HepG2 (cell line): ENCODE measurements at places on chromosomes 5 and 9.

DNA sequence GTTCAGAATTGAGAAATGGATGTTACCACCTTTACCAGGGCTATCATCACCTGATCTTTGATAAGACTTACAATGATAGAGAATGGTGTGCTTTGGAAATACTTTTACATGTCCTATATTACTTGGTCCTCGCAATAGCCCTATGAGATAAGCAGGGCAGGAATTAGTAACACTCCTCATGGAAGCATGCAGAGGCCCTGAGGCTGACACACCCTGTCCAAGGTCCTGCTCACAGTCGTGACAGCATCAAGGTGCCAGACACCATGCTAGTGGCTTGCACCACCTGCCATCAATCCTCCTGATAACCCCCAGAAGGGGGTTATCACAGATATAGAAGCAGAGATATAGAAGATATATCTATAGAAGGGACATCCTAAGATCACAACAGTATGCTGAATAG, 216.8 kb upstream of the TBC1D2 start:
- no peaks in the 10 kb centered on the region; the same call in 1 of the 2 replicates for H3K27me3 ChIP-seq
- DNase-seq, result no peak
- no peak overlapping the region for H3K4me3 ChIP-seq
- no peaks in the 10 kb centered on the region for H3K36me3 ChIP-seq
- no peaks in the 10 kb centered on the region for H3K4me1 ChIP-seq

- no peaks in the 10 kb centered on the region for H3K4me1 ChIP-seq
- no peak overlapping the region for H3K4me3 ChIP-seq
- no peaks in the 10 kb centered on the region for H3K36me3 ChIP-seq
- 0 out of 2 replicates have a peak, but pooled peaks cover 1% of the 10 kb centered on the region for H3K27me3 ChIP-seq
Observed at GRCh38 chr9:76605321-76605900, 146.4 kb downstream of the GCNT1 start.

DNA sequence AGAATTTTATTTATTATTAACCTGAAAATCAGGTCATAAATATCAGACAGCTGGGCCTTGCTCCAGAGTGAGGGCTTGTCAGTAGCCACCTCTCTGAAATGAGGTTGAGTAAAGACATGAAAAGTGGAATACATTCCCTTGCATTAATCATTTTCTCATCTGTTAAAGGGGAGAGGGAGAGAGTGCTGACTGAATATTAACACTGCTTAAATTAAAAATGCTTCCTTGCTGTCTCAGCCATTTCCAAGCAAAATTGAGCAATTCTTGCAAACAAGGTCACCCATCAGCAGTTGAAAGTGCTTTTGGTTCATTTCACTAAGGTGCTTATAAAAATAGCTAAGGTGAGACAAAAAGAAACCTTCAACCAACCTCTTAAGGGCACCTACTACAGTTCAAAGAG, 102.8 kb downstream of the CMYA5 start:
- no peak overlapping the region for H3K27ac ChIP-seq
- H3K4me3 ChIP-seq, result no peak overlapping the region
- H3K36me3 ChIP-seq, result no peaks in the 10 kb centered on the region
- H3K4me1 ChIP-seq, result no peaks in the 10 kb centered on the region
- no peak for DNase-seq

DNA sequence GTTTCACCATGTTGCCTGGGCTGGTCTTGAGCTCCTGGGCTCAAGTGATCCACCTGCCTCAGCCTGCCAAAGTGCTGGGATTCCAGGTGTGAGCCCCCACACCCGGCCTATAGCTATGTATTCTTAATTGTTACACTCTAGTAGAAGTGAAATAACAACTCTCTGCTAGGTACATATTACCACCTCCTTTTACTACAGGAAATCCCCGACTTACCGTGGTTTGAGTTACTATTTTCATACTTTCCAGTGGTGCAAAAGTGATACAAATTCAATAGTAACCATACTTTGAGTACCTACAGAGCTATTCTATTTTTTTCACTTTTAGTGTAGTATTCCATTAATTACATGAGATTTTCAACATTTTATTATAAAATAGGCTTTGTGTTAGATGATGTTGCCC, 719 bp downstream of the ARL14EPL start:
- H3K27me3 ChIP-seq, result peaks cover 8% of the 10 kb centered on the region; the same call in 1 of the 3 replicates
- no peak for DNase-seq
- no peak overlapping the region for H3K4me3 ChIP-seq

DNA sequence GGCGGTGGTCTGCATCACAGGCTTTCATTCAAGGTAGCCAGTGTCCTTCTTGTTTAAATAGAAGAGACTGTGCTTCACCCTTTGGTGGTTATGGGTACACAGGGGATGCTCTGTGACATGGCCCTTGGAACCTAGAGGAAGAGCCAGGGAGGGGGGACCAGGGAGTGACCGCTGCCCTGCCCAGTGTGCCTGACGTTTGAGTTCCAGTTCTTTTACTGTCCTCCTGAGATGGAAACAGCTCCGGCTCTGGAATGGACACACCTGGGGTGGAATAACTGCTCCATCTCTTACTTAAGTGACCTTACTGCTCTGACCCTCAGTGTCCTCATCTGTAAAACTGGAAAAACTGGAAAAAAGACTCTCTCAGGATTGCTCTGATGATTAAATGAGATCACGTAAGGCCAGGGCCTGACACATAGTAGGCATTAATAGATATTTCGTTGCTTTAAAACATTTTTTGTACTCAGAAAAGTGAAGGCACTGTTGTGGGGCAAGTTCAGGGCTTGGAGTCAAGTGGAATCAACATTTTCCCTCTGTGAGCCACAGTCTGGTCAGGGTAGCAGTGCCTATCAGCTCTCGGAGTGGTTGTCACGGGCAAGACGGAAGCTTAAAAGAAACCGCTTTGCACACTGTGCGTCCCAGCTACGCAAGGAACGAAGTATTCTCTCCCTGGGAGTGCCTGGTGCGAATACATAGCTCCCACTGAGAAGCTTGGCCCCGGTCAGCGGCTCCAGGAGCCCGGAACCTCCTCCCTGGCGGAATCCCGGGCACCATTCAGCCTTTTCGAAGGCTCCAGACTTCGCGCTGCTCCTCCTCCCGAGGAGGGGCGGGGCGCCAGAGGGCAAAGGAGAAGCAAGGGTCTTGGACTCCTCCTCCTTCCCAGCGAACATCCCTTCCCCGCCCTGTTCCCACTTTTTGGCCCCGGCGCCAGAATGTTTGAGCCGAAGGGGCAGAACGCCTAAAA, 5.8 kb downstream of the POU4F3 start:
- no peak for DNase-seq
- H3K4me3 ChIP-seq, result no peak overlapping the region
- no peaks in the 10 kb centered on the region for H3K36me3 ChIP-seq
- H3K27ac ChIP-seq, result no peak overlapping the region

DNA sequence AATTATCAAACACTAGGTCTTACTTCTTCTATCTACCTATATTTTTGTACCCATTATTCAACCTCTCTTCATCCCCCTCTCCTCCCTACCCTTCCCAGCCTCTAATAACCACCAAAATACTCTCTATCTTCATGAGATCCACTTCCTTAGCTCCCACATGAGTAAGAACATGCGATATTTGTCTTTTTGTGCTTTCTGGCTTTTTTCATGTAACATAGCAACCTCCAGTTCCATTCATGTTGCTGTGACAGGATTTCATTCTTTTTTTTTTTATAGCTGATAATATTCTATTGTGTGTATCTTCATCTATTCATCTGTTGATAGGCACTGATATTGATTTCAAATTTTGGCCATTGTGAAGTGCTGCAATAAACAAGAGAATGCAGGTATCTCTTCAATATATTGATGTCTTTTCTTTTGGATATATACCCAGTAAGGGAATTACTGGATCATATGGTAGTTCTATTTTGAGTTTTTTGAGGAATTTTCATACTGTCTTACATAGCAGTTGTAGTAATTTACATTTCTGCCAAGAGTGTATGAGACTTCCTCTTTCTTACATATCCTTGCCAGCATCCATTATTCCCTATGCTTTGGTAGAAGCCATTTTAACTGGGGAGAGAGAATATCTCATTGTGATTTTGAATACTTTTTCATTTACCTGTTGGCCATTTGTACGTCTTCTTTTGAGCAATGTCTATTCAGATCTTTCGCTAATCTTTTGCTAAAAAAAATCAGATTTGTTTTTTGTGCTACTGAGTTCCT, 156.8 kb downstream of the DCP2 start:
- no peaks in the 10 kb centered on the region for H3K27me3 ChIP-seq
- H3K4me1 ChIP-seq, result no peaks in the 10 kb centered on the region
- no peak overlapping the region for H3K27ac ChIP-seq
- DNase-seq, result no peak
- H3K36me3 ChIP-seq, result no peaks in the 10 kb centered on the region

DNA sequence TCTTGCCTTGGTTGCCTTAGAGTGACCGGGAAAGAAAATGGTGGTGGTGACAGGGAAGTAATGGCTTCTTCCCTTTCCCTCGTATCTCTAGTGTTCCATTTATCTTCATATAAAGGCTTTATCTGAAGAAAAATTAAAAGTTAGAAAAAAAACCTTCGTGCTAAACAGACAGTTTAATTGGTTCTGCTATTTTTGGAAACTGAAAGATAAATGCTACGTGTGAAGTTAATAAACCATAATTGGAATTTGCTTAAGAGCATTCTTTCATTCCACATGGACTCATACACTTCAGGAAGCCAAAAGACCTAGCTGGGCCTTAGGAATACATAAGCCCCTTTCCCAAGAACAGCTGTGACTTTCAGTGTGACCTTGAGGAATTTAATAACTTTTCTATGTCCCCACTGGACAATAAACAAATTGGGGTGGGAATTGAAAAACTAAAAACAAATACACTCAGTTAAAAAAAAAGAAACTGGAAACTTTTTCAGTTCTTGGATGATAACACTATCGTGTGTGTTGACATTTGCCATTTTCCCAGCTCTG, 818.8 kb upstream of the WWC1 start:
- H3K27me3 ChIP-seq, result no peaks in the 10 kb centered on the region
- H3K36me3 ChIP-seq, result no peaks in the 10 kb centered on the region
- no peak overlapping the region for H3K4me3 ChIP-seq
- no peak overlapping the region for H3K27ac ChIP-seq

GRCh38 chr9:8254541-8254940, 455.0 kb upstream of the DMAC1 start:
- no peak overlapping the region for H3K4me3 ChIP-seq
- H3K27ac ChIP-seq, result no peak overlapping the region
- H3K27me3 ChIP-seq, result no peaks in the 10 kb centered on the region

GRCh38 chr5:112136773-112137172, 282.3 kb downstream of the EPB41L4A start:
- DNase-seq, result no peak
- no peak overlapping the region for H3K4me3 ChIP-seq
- H3K36me3 ChIP-seq, result no peaks in the 10 kb centered on the region
- H3K4me1 ChIP-seq, result no peaks in the 10 kb centered on the region
- H3K27ac ChIP-seq, result no peak overlapping the region

DNA sequence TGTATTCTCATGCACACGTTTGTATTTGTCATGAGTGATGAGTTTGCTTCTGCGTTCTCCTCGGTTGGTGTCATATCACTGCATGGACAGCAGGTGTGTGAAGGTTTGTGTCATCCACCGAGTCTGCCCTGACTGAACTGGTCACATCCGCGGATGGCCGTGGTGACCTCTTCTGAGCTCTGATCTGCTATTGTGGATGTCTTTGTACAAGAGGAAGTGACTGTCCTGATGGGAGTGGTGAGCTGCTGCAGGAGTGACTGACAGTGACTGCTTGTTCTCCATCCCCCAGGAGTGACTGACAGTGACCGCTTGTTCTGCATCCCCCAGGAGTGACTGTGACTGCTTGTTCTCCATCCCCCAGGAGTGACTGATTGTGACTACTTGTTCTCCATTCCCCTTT, 69.9 kb downstream of the EHMT1 start:
- peak overlapping the region; percentile 9 for H3K27ac ChIP-seq
- H3K36me3 ChIP-seq, result no peaks in the 10 kb centered on the region
- H3K4me3 ChIP-seq, result no peak overlapping the region
- peak; percentile 79 for DNase-seq
- no peaks in the 10 kb centered on the region for H3K27me3 ChIP-seq

DNA sequence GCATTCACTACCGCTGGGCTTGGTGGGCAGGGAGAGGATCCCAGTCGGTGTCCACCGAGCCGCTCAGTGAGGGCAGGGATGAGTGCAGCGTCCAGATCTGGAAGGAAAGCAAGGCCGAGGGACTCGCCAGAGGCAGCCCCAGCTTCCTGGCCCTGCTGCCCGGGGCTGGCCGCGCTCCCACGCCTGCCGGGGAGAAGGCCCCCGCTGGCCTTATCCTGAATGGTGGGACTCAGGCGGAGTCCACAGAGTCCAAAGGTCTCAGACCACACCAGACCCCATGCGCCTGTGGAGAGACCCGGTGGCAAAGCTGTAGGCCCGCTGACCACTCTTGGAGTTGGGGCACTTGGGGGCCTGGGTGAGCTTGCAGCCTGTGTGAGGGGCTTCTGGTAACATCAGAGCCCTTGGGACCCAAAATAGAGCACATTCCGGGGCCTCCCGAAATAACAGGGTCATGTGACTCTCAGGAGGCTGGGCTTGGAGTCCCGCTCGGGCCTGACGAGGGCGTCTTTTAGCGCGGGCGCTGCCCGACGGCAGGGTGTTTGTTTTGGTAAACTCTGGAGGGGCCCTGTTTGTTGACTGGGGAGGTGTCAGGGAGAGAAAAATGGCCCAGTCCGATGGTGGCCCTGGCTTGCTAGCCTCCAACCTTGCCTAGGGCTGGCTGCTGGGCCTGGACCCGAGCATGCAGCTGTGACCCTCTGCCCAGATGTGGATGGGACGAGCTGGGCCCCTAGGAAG, 2.8 kb downstream of the RXRA start:
- peaks cover 77% of the 10 kb centered on the region for H3K4me1 ChIP-seq
- peak overlapping the region; percentile 99 for H3K27ac ChIP-seq
- no peaks in the 10 kb centered on the region for H3K27me3 ChIP-seq
- H3K36me3 ChIP-seq, result no peaks in the 10 kb centered on the region
- DNase-seq, result peak; percentile 73
- peak overlapping the region; percentile 69 for H3K4me3 ChIP-seq

GRCh38 chr5:149175346-149176105, 34.2 kb downstream of the ABLIM3 start:
- peak overlapping the region; percentile 100 for H3K27ac ChIP-seq
- no peak for DNase-seq
- H3K4me3 ChIP-seq, result no peak overlapping the region
- no peaks in the 10 kb centered on the region for H3K27me3 ChIP-seq
- peaks cover 63% of the 10 kb centered on the region for H3K4me1 ChIP-seq
- no peaks in the 10 kb centered on the region for H3K36me3 ChIP-seq

GRCh38 chr9:97768746-97769145, 71.6 kb upstream of the XPA start:
- H3K4me3 ChIP-seq, result no peak overlapping the region
- H3K27me3 ChIP-seq, result no peaks in the 10 kb centered on the region
- H3K4me1 ChIP-seq, result no peaks in the 10 kb centered on the region
- H3K27ac ChIP-seq, result no peak overlapping the region

GRCh38 chr5:132354381-132355139, 14.9 kb upstream of the SLC22A5 start:
- no peak overlapping the region for H3K4me3 ChIP-seq
- no peaks in the 10 kb centered on the region for H3K27me3 ChIP-seq
- no peak for DNase-seq
- H3K4me1 ChIP-seq, result peaks cover 8% of the 10 kb centered on the region; the same call in 1 of the 2 replicates
